ENCODE measurements at places on chromosomes 4 and X. TPM values are rescaled to one million over a fixed set of nuclear protein-coding genes. Genes with fewer than 3 reads are reported as not detected.

DNA sequence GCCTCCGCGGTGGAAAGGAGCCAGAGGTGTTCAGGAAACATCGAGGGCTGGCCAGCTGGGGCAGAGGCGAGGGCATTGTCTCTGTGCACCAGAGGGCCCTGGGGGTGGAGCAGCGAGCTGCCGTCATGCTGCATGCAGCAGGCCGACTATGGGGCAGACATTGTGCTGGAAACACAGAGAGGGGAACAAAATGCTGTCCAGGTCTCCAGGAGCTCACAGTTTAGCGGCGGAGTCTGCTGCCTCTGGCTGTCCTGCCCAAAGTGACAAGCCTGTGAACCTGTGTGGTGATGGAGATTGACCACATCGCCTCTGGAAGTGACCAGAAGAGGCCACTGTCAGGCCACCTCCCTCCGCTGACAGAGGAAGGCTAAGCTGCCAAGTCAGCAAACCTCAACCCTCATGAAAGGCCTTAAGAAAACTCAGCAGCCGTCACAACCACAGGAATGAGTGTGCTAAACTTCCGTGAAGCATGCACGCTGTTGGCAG is 20.1 kb upstream of the SASH3 start:
- DNase-seq, result no peak

DNA sequence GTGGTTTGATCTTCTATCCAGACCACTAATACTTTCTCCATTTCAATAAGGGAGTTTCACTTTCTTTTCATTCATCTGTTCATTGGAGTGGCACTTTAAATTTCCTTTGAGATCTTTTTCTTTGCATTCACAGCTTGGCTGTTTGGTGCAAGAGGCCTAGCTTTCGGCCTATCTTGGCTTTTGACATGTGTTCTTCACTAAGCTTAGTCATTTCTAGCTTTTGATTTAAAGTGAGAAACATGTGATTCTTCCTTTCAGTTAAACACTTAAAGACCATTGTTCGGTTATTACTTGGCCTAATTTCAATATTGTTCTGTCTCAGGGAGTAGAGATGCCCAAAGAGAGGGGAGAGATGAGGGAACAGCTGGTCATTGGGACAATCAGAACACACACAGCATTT is 24.3 kb downstream of the CXCL13 start:
- DNase-seq, result no peak

GRCh38 chr4:37760840-37761239 is 65.6 kb upstream of the PGM2 start:
- no peak for DNase-seq

DNA sequence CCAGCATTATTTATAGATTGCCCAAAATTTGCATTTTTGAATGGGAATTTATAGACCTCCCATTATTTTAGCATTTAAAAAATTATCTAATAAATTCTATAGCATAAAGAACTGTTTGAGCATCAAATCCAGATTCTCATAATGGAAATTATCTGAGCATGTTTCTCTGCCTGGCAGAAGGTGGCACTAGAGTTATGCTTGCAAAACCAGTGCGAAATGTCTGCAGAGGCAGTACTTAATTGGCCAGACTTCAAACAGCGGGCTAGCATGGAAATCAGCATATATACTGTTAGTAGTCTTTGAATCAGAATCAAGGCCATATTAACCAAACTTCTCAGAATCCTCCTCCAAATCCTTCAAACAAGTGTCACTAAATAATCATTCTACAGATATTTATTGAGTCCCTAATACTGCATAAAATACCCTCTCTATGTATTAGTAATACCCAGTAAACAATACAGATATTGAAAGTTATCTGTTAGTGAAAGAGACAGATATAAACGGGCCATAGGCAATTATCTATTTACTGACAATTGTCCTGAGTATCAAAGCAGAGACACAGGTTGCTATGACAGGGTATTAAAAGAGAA is 78.7 kb upstream of the DCLK2 start:
- peak; percentile 21 for DNase-seq

- no peak for DNase-seq
Measured at GRCh38 chr4:75429208-75429607, 85.0 kb downstream of the RCHY1 start.

The PRR32 gene
- not detected for total RNA-seq

The PCDH7 gene
- total RNA-seq, result 2.6 TPM

DNA sequence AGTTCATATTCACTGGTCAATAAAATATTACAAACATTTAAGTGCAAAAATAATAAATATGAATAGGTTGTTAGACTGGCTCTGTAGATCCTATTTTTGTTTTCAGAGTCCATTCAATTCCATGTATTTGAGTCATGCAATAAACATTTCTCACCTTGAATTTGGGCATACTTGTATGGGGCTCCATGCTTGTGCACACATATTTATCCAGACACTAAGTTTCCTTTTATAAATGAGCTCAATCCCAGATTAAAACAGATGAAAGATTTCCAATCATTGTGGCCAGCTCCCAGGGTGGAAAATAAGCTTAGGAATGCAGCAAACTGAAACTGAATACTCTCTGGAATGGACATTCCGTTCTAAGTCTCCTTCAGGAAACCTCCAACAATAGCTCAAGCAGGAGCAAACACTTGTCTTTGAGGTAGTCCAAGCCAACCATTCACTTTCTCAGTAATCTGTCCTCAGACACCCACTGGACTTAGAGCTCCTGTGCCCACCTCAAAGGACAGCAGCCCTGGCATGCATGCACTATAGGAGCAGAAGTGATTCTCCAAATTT is 16.4 kb downstream of the DMD start:
- no peak for DNase-seq

The CXCL8 gene
- total RNA-seq, result 12.9 TPM

DNA sequence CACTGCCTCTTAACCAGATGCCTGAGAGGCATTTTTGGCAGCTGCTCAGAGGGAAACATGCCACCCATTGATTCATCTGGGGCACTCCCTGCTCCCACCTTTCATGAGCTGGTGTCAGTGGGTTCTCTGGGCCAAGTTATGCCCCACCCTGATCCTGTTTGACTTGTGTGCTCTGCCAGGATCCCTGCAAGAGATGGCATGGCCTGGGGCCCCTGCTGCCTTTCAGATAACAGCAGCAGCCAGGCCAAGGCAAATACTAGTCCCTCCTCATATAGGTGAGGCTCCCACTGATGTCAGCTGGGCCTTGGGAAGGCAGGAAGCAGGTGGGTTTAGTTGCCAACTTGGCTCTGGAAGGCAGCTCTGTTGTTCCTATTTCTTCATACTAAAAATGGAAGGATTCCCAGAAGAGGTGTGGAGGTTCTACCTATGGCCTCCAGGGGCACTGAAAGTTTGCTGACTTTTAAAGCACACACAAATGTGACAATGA is 192.9 kb upstream of the RBPJ start:
- DNase-seq, result peak; percentile 83

DNA sequence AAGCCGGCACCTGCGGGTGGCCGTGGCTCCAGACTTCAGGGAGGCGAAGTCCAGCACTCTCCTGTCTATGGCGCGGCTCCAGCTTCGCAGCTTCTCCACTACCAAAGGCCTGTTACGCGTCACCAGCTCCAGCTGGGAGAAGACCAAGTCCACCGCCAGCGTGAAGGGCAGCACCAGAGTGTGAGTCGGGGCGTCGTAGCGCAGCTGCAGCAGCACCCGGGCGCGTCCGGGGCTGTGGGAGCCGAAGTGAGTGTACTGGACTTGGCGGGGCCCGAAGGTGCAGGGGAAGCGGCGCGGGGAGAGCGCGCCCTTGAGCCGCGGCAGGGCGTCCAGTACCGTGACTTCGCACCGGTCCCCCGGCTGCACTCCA is 444 bp downstream of the FREM3 start:
- peak; percentile 37 for DNase-seq

The TMPRSS11E gene
- total RNA-seq, result 0.99 TPM

The PSMD10 gene
- 26.5 TPM for total RNA-seq

- no peak for DNase-seq
Measured at GRCh38 chr4:176837169-176837895, 44.6 kb upstream of the VEGFC start.

The PABPC1L2A gene
- total RNA-seq, result not detected

DNA sequence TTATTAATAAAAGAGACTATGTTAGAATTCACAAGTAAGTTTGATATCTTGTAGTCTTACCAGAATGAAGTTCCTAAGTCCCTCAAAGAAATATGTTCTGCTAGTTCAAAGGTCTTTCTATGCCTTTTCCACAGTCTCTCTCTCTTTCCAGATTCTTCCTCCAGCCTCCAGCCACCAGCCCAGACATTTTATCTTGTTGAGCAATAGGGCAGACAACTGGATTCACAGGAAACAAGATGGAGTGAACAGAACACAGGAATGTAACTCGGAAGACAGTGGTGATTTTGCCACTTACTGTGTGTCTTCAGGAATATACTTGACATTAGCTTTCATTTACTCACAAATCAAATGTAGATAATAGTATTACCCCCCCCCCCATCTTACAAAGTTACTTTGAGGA is 17.1 kb upstream of the CPEB2 start:
- DNase-seq, result no peak

DNA sequence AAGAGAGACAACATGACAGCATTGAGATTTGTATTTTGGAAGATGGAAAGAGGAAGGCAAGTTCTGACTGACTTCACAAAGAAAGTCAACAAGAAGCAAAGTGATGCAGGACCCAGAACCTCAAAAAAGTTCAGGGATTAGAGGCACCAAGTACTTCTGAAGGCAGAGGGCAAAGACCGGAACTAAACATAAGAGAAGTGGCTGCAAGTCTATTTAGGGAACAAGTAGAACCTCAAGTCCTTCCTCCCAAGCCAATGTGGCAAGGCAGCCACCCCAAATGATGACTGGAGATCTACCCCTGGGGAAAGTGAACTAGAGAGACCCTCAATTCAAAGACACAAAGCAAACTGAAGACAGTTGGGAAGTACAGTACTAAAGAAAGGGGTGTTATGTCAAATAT is 46.6 kb downstream of the SLC39A8 start:
- DNase-seq, result no peak

The RRH gene
- total RNA-seq, result not detected

- DNase-seq, result no peak
Measured at GRCh38 chr4:55447108-55447708, 51.5 kb downstream of the TMEM165 start.

DNA sequence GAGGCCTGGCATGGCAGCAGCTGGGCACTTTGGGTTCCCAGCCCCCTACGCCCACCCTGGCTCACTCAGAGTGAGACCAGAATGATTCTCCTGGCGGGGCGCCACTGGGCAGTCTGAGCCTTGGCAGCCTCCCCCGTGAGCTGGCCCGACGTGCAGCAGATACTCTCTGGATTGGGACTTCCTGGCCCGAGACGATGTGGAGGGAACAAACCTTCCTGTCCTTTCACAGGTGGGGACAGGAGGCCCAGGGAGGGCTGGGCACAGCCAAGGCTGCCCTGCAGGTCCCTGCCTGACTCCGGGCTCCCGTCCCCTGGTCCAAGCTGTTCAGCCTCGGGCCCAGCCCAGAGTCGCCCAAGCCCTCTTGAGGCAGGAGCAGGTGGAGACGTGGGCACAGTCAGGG is 17.9 kb upstream of the ADD1 start:
- no peak for DNase-seq

- DNase-seq, result no peak
Measured at GRCh38 chr4:108042927-108043326, 53.2 kb downstream of the HADH start.

The TCEAL6 gene
- not detected for total RNA-seq

GRCh38 chrX:34546366-34546765 is 110.7 kb downstream of the TMEM47 start:
- no peak for DNase-seq

DNA sequence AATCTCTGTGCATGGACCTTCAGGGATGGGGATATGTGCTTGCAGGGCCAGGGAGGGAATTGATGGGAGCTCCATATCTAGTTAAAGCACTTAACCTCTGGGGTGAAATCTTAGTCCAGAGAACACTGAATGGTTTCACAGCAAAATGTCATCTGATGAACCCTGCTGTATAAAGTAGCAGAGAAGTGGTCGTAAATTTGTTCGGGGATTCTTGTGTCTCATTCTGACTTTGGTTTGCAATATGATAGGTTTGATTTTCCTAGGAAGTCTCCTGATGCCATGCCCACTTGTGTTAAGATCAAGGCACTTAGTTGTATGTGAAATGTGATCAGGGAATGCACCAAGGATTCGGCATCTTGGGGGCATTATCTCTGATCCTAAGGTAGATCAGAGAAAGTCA is 96.9 kb downstream of the NHS start:
- no peak for DNase-seq

DNA sequence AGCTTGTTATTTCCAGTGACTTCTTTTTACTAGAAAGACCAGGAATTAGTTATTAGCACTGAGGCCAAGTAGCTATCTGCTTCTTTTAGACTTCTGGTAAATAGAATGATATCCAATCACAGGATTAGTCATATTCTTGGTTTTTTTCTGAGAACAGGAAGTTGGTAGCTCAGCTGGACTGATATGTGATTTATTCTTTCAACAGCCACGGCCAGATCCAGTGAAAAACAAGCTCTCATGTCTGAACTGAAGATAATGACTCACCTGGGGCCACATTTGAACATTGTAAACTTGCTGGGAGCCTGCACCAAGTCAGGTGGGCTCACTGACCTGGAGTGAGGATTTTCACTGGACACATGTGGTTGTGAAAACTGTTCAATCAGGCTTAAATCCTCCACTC is 48.6 kb downstream of the PDGFRA start:
- DNase-seq, result peak; percentile 42

- no peak for DNase-seq
Measured at GRCh38 chr4:75229806-75230570, 284.2 kb downstream of the RCHY1 start.

DNA sequence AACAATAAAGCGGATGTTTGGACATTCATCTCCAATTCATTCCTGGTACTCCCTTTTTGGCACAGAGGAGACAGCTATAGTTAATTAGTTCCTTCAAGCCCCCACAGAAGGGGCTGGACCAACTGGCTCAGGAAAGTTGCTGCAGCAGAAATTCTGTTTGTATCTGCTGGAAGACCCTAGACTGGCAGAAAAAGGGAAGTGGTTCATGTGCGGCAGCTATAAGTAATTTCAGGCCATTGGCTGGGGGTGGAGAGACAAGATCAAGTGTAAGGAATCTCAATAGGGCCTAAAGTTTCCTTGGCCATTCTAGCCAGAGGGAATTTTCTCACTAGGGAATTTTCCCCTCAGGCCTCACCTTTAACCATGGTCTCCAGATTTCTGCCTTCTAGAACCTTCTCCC is 89.9 kb upstream of the DHX15 start:
- DNase-seq, result no peak

- DNase-seq, result no peak
Measured at GRCh38 chr4:184792950-184793555, 32.7 kb downstream of the ACSL1 start.

DNA sequence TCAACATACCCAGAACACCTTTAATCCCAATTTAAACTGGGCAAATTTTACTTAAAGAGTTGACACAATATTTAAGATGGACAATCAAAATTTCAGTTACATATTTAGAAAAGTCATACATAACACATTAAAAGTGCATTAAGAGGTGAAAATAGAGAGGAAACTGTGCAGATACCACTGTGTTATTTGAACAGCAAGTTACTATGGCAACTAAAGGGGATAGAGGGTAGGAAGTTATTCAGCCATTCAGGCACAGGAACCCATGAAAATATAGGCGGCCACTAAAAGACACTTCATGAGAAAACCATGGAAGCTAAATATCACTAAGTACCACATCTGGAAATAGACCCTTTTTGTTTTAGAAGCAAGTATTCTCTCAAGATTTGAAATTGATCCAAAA is 75.1 kb downstream of the PDGFC start:
- DNase-seq, result no peak

GRCh38 chrX:120561634-120562568 is 1.1 kb upstream of the CUL4B start:
- no peak for DNase-seq

The IL15 gene
- total RNA-seq, result 2.1 TPM

Measured in body of pancreas (tissue), 4 donors.